ENCODE measurements at places on chromosomes 1 and 21.

DNA sequence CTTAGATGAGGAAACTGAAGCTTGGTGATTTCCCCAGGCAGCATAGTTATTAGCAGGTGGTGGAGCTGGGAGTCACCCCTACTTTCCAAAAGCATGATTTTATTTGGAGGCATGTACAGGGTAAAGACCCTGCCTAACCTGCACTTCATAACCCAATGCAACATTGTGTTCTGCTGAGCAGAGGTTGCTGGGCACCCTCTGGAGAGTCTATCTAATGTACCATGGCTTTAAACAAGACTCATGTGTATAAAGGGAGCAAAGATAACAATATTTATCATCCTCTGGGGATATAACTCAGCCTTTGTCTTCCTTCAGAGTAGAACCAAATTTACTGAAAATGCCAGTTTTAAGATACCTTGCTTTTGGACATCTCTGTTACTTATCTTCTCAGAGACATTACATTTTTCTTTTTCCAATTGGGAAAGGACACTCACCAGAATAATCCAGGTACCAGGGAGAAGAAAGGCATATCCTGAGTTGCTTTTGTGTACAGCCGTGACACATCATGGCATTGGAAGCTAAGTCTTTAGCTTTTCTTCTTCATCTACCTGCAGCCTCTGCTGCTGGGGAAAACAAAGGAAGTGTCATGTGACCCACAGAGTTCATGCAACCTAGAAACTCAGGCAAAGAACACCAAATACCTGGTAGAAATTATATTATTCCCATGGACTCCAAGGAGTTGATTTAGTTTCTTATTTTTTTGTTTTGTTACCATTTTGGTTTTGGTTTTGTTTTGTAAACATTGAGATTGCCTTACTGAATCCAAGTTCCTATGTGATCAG is 39.6 kb downstream of the ELAVL4 start:
- DNase-seq = no peak

DNA sequence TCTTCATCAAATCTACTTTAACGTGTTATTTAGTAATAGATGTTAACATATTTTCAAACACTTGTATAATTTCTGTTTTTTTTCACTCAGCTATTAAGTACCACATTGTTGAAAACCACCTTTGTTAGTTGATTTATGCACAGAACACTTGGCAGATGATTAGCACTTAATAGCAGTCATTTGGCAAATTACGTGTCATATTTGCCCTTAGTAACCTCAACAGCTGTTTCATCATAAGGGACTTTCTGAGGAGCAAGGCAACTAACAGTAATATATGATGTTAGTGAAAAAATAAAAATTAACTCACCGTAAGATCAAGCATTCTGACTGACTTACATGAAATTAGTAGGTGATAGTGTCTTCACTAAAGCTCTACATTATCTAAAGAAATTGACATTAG is 186.4 kb downstream of the HMCN1 start:
- DNase-seq = no peak

DNA sequence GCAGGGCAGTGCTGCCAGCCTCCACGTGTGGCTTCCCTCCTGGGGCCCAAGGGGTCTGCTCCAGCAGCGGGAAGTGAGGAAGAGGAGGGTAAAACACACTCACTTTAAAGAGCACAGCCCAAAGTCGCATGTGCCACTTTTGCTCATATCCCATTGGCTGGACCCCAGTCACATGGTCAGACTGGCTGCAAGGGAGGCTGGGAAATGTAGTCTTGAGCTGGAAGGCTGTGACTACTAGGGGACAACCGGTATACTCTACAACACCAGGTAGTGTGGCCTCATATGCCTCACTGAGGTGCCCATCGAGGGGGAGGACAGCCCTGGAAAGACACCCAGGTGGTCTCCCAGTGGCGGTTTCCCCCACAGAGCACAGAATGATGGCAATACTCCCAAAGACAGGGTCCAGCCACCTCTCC is 45.2 kb downstream of the CAMK2N1 start:
- peak; percentile 86 for DNase-seq

DNA sequence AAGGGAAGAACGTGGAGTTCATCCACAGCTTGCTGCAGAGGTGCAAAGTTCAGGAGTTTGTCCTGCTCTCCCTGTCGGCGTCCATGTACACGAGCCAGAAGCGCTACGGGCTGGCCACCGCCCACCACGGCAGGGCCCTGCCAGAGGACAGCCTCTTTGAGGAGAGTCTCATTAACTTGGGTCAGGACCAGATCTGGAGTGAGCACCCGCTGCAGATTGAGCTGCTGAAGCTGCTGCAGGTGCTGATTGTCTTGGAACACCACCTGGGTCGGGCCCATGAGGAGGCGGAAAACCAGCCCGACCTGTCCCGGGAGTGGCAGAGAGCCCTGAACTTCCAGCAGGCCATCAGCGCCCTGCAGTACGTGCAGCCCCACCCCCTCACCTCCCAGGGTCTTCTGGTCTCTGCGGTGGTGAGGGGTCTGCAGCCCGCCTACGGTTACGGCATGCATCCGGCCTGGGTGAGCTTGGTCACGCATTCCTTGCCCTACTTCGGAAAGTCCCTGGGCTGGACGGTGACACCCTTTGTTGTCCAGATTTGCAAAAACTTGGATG is 73.8 kb upstream of the MORC3 start:
- no peak for DNase-seq

- peak; percentile 73 for DNase-seq
These were observed 67.1 kb downstream of the UBE2T start for GRCh38 chr1:202274611-202275010.

GRCh38 chr1:43834280-43835081 is 99.1 kb upstream of the ARTN start:
- no peak for DNase-seq
